ENCODE measurements at places on chromosomes 2 and 18.

- DNase-seq, result no peak
These were observed 221.0 kb downstream of the OSR1 start for GRCh38 chr2:19137433-19137832.

- no peak for DNase-seq
These were observed 89.6 kb upstream of the PPP1CB start for GRCh38 chr2:28662044-28662443.

DNA sequence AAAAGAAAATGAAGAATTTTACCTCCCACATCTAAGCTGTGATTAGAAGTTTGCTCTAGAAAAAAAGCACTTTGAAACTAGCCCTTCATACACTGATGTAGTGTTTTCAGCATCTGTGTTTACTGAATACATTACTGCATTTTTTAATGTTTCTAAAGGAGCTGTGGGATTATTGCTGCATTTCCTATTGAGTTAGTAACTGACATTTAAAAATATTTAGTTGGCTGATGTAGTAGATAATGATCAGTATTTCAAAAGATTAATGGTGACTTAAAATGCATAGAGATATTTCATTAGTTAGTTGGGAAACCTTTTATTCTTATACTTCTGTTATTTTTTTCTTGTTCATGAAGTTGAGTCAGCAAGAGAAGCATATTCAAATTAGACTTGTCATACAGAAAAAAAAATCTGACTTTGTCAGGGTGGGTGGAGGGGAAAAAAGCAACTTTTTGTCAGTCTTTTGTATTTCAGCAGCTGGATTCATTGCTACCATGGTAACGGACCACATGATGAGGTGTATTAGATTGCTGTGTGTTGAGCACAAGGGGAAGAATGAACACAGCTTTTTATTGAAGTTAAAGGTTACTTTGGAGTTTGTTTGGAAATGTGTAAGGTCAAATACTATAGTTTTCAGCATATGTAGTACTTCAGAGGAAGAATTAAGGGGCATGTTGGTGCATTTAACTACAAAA, at the start of gene DTNA:
TSS of gene DTNA (plus strand) at position 549 of the 692 bp plus-strand sequence. CDS start 45,679 bp downstream, outside the sequence.
- DNase-seq, result no peak

DNA sequence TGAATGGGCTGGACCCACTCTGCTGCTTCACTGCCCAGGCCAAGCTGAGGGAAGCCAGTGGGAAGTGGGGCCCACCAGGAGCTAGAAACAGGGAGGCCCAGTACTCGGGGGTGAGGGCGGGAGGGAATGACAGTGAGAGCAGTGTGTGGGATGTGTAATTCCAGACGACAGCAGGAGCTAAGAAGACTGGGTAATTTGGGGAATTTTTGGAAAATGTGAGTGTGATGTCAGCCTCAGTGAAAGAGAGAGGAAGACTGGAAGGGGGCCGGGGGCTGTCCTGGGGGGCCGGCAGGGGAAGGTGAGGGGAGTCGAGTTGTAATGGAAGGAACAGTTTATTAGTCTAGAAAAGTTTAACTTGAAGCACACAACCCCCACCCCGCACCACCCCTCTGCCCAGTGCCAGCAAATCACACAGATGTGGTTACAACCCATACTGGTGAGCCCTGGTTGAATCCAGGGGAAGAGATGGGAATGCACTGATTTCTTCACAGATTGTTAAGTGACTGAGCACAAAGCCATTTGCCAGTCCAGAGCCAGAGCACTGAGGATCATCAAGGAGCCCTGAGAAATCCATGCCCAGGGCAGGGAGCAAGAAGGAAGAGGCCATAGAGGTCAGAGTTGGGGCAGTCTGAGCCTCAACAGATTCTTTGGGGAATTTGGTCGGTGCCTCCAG, 76.7 kb upstream of the PKDCC start:
- DNase-seq, result no peak

DNA sequence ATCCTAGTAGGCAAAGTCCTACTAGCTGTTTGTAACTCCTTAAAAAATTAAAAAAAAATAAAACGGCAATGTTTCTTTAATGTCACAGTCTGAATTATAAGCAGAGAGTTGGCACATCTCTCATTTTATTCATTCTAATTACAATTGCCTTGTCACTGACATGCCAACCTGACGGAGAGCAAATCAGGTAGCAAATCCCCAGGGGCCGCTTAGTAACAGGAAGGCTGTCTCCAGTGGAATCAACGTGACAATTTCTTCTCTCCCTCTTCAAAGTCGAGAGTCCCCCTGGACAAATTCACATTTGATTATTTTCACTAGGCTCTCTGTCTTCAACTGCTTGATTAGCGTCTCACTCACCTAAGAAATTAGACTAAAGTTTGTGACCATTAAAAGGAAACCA, 1598.9 kb upstream of the PIK3C3 start:
- DNase-seq, result no peak

GRCh38 chr2:237995036-237995435, 28.2 kb downstream of the UBE2F start:
- DNase-seq, result no peak

All from NCI-H446 (cell line).